ENCODE measurements at places on chromosomes 7 and 10. TPM values are rescaled to one million over a fixed set of nuclear protein-coding genes. Genes with fewer than 3 reads are reported as not detected.

GRCh38 chr10:77564731-77565589 is 72.6 kb downstream of the KCNMA1 start:
- no peak overlapping the region for H3K4me3 ChIP-seq
- DNase-seq: no peak
- H3K36me3 ChIP-seq: no peaks in the 10 kb centered on the region
- no peak overlapping the region for H3K27ac ChIP-seq
- peaks cover 14% of the 10 kb centered on the region for H3K27me3 ChIP-seq

- H3K4me1 ChIP-seq: no peaks in the 10 kb centered on the region
- H3K36me3 ChIP-seq: no peaks in the 10 kb centered on the region
- H3K27ac ChIP-seq: no peak overlapping the region
- peaks cover 2% of the 10 kb centered on the region for H3K27me3 ChIP-seq
- no peak for DNase-seq
Observed at GRCh38 chr10:114188001-114188400, 8.8 kb downstream of the TDRD1 start.

DNA sequence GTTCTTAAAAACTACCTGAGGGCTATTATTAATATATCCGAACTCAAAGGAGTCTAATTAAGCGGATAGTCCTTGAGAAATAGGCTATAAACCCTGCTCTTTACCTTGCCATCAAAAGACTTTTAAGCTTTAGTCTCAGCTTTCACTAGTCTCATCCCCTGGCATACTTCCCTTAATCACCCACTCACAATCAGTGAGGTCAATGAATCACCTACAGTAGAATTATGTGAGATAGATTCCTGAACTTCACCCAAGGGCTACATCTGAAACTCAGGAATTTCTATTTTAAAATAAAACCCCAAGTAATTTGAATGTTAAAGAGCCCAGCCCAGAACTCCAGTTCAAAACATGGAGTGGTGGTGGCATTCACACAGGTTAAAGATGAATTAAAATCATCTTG is 108.7 kb downstream of the ETV1 start:
- no peaks in the 10 kb centered on the region for H3K36me3 ChIP-seq
- H3K4me1 ChIP-seq: no peaks in the 10 kb centered on the region
- no peak overlapping the region for H3K4me3 ChIP-seq
- DNase-seq: no peak
- no peak overlapping the region for H3K27ac ChIP-seq
- H3K27me3 ChIP-seq: no peaks in the 10 kb centered on the region

GRCh38 chr10:1186683-1186990 is 130.5 kb downstream of the WDR37 start:
- H3K4me1 ChIP-seq: no peaks in the 10 kb centered on the region
- DNase-seq: no peak
- no peak overlapping the region for H3K27ac ChIP-seq
- no peaks in the 10 kb centered on the region for H3K27me3 ChIP-seq

GRCh38 chr7:15130666-15131541 is 228.4 kb upstream of the DGKB start:
- no peaks in the 10 kb centered on the region for H3K36me3 ChIP-seq
- no peaks in the 10 kb centered on the region for H3K27me3 ChIP-seq
- no peak overlapping the region for H3K27ac ChIP-seq
- DNase-seq: no peak
- no peak overlapping the region for H3K4me3 ChIP-seq

DNA sequence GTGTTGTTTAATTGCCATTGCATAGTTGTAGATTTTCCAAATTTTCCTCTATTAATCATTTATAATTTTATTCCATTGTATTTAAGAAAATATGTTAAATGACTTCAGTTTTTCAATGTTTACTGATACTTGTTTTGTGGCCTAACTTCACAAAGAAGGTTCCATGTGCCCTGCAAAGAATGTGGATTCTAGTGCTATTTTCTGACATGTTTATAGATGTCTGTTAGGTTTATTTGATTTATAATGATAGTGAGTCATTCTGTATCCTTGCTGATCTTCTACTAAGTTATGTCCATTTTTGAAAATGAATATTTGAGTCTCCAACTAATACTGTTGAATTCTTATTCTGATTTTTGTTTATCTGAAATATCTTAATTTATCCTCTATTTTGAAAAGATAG is 369.0 kb downstream of the MAGI2 start:
- no peak for DNase-seq
- no peaks in the 10 kb centered on the region for H3K36me3 ChIP-seq
- H3K4me3 ChIP-seq: no peak overlapping the region
- no peaks in the 10 kb centered on the region for H3K4me1 ChIP-seq
- no peaks in the 10 kb centered on the region for H3K27me3 ChIP-seq
- no peak overlapping the region for H3K27ac ChIP-seq

- H3K27me3 ChIP-seq: peaks cover 11% of the 10 kb centered on the region
- peaks cover 35% of the 10 kb centered on the region for H3K4me1 ChIP-seq
- peak overlapping the region; percentile 70 for H3K4me3 ChIP-seq
Observed at GRCh38 chr7:96836456-96836855, 126.8 kb upstream of the SEM1 start.

- no peak for DNase-seq
- H3K36me3 ChIP-seq: no peaks in the 10 kb centered on the region
- H3K4me1 ChIP-seq: peaks cover 6% of the 10 kb centered on the region
- peak overlapping the region; percentile 27 for H3K4me3 ChIP-seq
Observed at GRCh38 chr10:30247704-30248103, 101.4 kb downstream of the MTPAP start.

GRCh38 chr7:83486536-83486935 is 162.4 kb downstream of the SEMA3E start:
- H3K4me1 ChIP-seq: no peaks in the 10 kb centered on the region
- no peak overlapping the region for H3K27ac ChIP-seq
- no peak for DNase-seq
- no peaks in the 10 kb centered on the region for H3K27me3 ChIP-seq

ERLIN1 gene
- polyA plus RNA-seq: 5.4 TPM

DNA sequence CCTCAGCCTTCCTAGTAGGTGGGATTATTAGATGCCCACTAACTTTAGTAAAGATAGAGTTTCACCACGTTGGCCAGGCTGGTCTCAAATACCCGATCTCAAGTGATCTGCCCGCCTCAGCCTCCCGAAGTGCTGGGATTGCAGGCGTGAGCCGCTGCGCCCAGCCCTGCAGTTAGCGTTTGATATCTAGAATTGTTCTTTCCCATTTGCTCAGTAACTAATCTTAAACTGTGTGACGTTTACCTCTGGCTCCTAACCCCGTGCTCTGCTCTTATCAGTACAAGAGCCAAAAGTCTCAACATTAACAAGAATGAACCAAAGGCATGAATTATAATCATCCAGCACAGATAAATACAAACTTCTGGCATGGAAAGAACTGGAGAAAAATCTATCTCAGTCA is 47.4 kb downstream of the IGF2BP3 start:
- DNase-seq: no peak
- no peak overlapping the region for H3K27ac ChIP-seq
- peaks cover 10% of the 10 kb centered on the region for H3K27me3 ChIP-seq
- no peaks in the 10 kb centered on the region for H3K36me3 ChIP-seq
- no peaks in the 10 kb centered on the region for H3K4me1 ChIP-seq

C10orf143 gene
- 29.6 TPM for polyA plus RNA-seq

- H3K27me3 ChIP-seq: no peaks in the 10 kb centered on the region
- H3K4me3 ChIP-seq: peak overlapping the region; percentile 83
- H3K36me3 ChIP-seq: peaks cover 17% of the 10 kb centered on the region
Observed at GRCh38 chr10:26441491-26442214, 3.5 kb downstream of the APBB1IP start.

DNA sequence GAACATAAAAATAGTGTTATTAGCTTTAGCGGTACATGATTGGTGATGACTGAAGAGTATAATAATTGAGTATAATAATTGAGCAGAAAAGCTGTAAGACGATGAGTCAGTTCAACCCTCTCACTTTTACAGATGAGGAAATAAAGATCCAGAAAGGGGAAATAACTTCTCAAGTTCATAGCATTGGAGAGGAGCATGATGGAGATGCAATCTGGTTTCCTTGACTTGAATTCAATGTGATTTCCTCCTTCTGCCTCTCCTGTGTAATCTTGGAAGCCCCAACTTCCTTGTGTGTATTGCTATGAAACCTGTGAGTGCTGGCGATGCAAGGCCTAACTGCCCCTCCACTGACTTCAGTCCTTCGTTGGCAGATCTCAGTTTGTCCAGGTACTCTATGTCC is 265.1 kb downstream of the LRMDA start:
- no peaks in the 10 kb centered on the region for H3K36me3 ChIP-seq
- H3K4me1 ChIP-seq: no peaks in the 10 kb centered on the region
- H3K4me3 ChIP-seq: no peak overlapping the region
- no peak overlapping the region for H3K27ac ChIP-seq
- DNase-seq: no peak
- peaks cover 6% of the 10 kb centered on the region for H3K27me3 ChIP-seq

- H3K36me3 ChIP-seq: peaks cover 12% of the 10 kb centered on the region
- no peaks in the 10 kb centered on the region for H3K4me1 ChIP-seq
- no peak for DNase-seq
- H3K27me3 ChIP-seq: peaks cover 3% of the 10 kb centered on the region
- H3K4me3 ChIP-seq: no peak overlapping the region
Observed at GRCh38 chr10:31792745-31793144, 135.9 kb downstream of the ARHGAP12 start.

- H3K27ac ChIP-seq: no peak overlapping the region
- no peak for DNase-seq
- no peaks in the 10 kb centered on the region for H3K36me3 ChIP-seq
- H3K27me3 ChIP-seq: no peaks in the 10 kb centered on the region
- no peak overlapping the region for H3K4me3 ChIP-seq
Observed at GRCh38 chr7:134902058-134902457, 84.2 kb upstream of the AGBL3 start.

PCGF6 gene
- polyA plus RNA-seq: 5.3 TPM

DNA sequence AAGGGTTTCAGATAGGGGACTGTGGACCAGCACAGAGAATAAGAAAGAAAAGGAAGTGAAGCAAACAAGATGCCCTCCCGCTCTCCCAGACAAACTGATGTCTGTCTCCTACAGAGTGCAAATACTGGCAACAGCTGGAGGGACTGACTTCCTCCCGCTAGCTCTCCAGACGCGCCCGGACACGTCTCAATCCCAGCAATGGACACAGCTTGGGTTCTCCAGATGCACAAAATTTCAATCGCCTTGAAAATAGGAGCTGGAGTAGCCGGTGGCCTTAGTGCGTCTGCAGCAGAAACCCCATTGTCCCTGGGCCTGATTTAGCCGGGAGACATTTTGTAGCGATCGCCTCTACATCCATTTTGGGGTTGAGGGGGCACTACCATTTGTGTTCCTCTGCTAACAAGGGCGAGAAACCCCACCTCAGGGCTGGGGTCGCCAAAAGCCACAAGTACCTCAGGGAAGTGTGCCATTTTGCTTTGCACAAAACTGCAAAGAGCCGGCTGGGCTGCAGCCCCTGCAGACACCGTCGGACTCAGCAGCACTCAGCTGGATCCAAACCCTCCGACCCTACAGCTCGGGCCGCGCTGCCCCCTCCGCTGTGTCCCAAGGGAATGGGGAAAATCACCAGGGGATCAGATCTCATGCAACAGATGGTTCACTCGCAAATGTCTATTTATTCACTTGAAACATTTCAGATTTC is 5.9 kb downstream of the CPA2 start:
- no peak overlapping the region for H3K27ac ChIP-seq
- no peaks in the 10 kb centered on the region for H3K36me3 ChIP-seq
- no peaks in the 10 kb centered on the region for H3K27me3 ChIP-seq
- DNase-seq: no peak
- peaks cover 15% of the 10 kb centered on the region for H3K4me1 ChIP-seq
- H3K4me3 ChIP-seq: no peak overlapping the region

DNA sequence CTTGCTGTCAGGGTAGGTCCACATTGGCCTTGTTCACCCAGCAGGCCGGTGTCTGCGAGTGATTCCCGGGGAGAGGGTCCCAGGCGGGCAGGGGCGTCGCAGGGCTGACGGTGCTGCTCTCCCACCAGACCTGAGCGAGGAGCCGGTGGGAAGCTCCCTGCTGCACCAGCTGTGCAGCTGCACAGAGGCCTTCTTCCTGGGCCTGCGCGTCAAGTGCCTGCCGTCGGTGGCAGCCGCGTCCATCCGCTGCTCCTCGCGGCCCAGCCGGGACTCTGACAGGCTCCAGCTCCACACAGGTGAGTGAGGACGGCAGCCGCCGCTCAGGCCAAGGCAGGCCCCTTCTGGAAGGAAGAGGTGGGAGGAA is 14.6 kb downstream of the AMZ1 start:
- H3K4me1 ChIP-seq: peaks cover 20% of the 10 kb centered on the region
- no peak overlapping the region for H3K4me3 ChIP-seq
- no peaks in the 10 kb centered on the region for H3K27me3 ChIP-seq
- H3K27ac ChIP-seq: no peak overlapping the region

GRCh38 chr7:2116989-2117591 is 115.7 kb downstream of the MAD1L1 start:
- no peak overlapping the region for H3K4me3 ChIP-seq
- peak overlapping the region; percentile 81 for H3K27ac ChIP-seq
- H3K27me3 ChIP-seq: no peaks in the 10 kb centered on the region
- no peak for DNase-seq

GRCh38 chr7:54392935-54393334 is 149.2 kb upstream of the VSTM2A start:
- no peak overlapping the region for H3K4me3 ChIP-seq
- H3K4me1 ChIP-seq: no peaks in the 10 kb centered on the region
- no peaks in the 10 kb centered on the region for H3K36me3 ChIP-seq
- no peak for DNase-seq

GJD4 gene
- not detected for polyA plus RNA-seq

DNA sequence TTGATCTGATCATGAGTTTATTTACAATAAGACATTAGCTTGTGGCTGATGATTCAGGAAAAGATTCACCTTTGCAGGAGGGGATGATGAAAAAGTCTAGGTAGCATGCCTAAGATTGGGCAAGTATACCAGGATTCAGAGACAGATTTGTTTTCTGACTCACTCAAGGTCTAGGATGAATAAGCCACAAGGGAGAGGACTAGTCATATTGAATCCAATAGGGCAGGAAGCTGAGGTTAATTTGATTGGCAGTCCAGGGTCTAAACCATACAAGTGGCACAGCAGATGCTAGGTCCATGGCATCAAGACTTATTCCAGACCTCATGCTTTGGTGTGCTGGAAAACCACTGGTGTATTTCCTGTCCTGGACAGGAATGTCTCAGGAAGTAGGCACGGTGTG is 1133.4 kb downstream of the XPNPEP1 start:
- no peak for DNase-seq
- H3K27ac ChIP-seq: no peak overlapping the region
- no peaks in the 10 kb centered on the region for H3K27me3 ChIP-seq
- H3K4me1 ChIP-seq: no peaks in the 10 kb centered on the region
- no peak overlapping the region for H3K4me3 ChIP-seq
- no peaks in the 10 kb centered on the region for H3K36me3 ChIP-seq

All from naive thymus-derived CD8-positive, alpha-beta T cell (primary cell).